ENCODE measurements at places on chromosomes 11 and 22. TPM values are rescaled to one million over a fixed set of nuclear protein-coding genes. Genes with fewer than 3 reads are reported as not detected.

GRCh38 chr11:73141031-73141308, 1.1 kb downstream of the FCHSD2 start:
- peaks cover 5% of the 10 kb centered on the region for H3K36me3 ChIP-seq
- H3K27me3 ChIP-seq: no peaks in the 10 kb centered on the region
- peak overlapping the region; percentile 97 for H3K4me3 ChIP-seq

- no peak overlapping the region for H3K27ac ChIP-seq
- no peak for DNase-seq
- H3K4me3 ChIP-seq: peak overlapping the region; percentile 78
- peaks cover 26% of the 10 kb centered on the region for H3K4me1 ChIP-seq
These were observed 560 bp downstream of the TBX1 start for GRCh38 chr22:19760951-19761724.

RFPL3 gene
- not detected for total RNA-seq

TOB2 gene
- total RNA-seq: 44.0 TPM

DNA sequence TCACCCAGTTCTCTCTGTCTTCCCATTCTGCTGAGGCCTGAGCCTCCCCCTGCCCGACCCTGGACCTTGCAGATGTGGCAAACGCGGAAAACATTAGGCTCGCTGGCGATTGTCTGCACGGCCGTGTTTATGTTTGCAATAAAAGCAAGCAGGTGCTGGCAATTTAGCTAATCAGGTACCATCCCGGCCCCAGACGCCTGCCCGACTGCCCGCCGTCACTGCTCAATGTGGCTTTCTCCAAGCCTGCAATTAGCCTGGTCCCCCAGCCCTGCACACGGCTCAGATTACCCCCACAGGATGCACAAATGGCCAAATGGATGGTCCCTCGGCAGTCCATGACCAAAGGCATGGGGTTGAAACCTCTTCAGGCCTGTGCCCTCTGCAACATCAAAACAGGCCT, 259.7 kb downstream of the MN1 start:
- H3K4me1 ChIP-seq: no peaks in the 10 kb centered on the region
- peaks cover 38% of the 10 kb centered on the region for H3K27me3 ChIP-seq
- no peaks in the 10 kb centered on the region for H3K36me3 ChIP-seq
- H3K27ac ChIP-seq: no peak overlapping the region

DNA sequence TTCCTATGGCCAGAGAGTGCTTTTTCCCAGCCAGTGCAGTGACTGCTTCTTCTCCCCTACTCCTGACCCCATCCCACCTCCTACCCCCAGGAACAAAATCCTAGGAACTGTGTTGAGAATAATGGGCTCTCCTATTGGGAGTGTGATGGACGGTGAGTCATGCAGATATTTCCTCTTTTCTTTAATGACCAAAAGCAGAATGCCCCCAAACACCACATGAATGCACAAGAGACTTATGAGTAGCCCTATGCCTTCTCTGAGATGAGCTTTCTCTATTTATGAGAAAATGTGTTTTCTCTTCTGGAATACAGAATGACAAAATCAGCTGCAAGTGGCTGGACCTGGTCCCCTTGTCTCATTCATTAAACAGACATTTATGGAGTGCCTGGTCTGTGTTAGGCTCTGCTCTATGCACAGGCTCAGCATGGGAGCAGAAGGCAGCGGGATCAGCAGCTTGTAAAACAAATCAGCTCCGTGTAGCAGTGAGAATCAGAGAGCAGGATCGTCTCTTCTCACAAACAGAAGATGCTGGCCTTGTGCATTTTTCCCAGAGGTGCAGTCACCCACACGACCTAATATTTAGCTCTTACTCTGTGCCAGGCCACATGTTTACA, 47.5 kb upstream of the GALNT18 start:
- H3K27me3 ChIP-seq: peaks cover 84% of the 10 kb centered on the region
- no peak overlapping the region for H3K27ac ChIP-seq
- H3K4me1 ChIP-seq: peaks cover 2% of the 10 kb centered on the region
- no peaks in the 10 kb centered on the region for H3K36me3 ChIP-seq

GRCh38 chr11:120344302-120345004, 8.2 kb downstream of the ARHGEF12 start:
- no peaks in the 10 kb centered on the region for H3K36me3 ChIP-seq
- DNase-seq: peak; percentile 26
- peaks cover 33% of the 10 kb centered on the region for H3K4me1 ChIP-seq
- peak overlapping the region; percentile 87 for H3K4me3 ChIP-seq
- H3K27me3 ChIP-seq: peaks cover 59% of the 10 kb centered on the region

DNA sequence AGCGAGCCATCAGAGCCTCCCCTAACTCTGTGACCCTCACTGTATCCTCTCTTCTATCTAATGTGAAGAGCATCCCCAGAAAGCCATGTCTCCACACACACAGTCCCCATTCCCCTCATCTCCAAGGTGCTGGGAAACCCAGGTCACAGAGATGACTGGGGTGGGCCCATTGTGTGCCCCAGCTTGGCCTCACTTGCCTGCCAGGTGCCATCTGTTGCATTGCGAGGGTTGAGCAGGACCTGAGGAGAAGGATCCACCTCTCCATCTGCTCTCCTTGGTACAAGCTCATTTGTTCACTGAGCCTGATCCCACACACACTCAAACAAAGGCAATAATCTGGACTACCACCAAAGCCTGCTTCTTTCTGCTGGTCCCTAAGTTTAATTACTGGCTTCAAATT, 118.8 kb downstream of the SPATA19 start:
- DNase-seq: no peak
- no peak overlapping the region for H3K4me3 ChIP-seq
- H3K27ac ChIP-seq: no peak overlapping the region
- no peaks in the 10 kb centered on the region for H3K36me3 ChIP-seq
- no peaks in the 10 kb centered on the region for H3K4me1 ChIP-seq

DDX10 gene
- total RNA-seq: 26.6 TPM

PDE3B gene
- total RNA-seq: 68.9 TPM

CELSR1 gene
- total RNA-seq: 3.0 TPM

CYP2D6 gene
- total RNA-seq: 5.9 TPM

- no peaks in the 10 kb centered on the region for H3K27me3 ChIP-seq
- no peak overlapping the region for H3K27ac ChIP-seq
- H3K4me3 ChIP-seq: no peak overlapping the region
- H3K4me1 ChIP-seq: no peaks in the 10 kb centered on the region
These were observed 235.8 kb upstream of the CCDC90B start for GRCh38 chr11:83521647-83522596.

GRCh38 chr11:63868399-63869064, 29.6 kb downstream of the MARK2 start:
- H3K27ac ChIP-seq: peak overlapping the region; percentile 92
- peak overlapping the region; percentile 71 for H3K4me3 ChIP-seq
- no peak for DNase-seq
- H3K4me1 ChIP-seq: peaks cover 60% of the 10 kb centered on the region

RNF169 gene
- total RNA-seq: 18.1 TPM

DNA sequence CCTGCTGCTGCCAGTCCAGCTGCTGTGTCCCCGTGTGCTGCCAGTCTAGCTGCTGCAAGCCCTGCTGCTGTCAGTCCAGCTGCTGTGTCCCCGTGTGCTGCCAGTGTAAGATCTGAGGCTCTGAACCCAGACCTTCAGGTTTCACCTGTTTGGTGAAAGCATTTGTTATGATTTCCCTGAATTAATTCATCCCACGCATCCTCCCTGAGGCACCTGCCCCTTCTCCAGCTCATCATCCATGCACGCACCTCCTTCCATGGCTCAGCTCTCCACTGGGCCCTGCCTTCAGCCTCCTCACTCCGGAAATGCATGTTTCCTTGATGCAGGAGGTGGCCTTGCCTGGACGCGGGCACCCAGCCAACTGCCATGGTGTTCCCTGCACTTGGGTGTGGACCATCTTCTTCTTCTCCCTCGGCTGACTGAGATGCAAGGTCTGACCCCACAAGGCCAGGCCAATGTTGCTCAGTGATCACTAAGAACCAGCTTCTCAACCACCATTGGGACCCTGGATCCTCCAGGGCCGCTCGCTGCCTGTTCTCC, 788 bp downstream of the KRTAP5-10 start:
- peaks cover 10% of the 10 kb centered on the region for H3K4me1 ChIP-seq
- DNase-seq: no peak
- H3K4me3 ChIP-seq: no peak overlapping the region
- peaks cover 64% of the 10 kb centered on the region for H3K27me3 ChIP-seq
- H3K36me3 ChIP-seq: peaks cover 17% of the 10 kb centered on the region
- no peak overlapping the region for H3K27ac ChIP-seq

DNA sequence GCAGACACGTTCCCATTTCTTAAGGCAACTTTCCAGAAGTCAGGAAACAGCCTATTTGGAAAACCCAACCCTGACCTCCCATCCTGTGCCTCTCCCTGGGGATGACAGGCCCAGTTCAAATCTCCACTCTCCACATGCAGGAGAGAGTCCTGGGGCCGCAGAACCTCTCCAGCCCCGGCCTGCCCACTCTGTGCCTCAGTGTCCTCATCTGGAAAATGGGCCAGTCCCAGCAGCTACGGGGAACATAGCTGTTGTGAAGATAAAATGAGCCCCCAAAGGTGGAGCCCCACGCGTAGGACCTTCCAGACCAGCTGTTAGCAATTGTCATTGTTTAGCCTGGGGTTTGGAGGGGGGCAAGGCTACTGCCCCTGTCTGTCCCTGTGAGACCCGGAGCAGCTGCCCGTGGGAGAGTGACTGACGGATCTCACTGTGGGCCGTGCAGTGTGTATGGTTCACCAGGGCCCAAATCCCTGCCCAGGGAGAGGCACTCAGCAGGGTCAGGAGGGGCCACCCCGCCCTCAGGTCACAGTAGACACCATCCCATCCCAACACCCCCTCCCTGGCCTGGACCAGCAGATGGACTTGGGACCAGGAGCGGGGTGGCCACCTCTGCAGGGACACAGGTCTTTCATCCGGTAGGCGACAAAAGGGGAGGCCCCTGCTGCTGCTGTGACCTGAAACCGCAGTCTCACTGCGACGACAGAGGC, 145.9 kb downstream of the CTTN start:
- H3K4me1 ChIP-seq: no peaks in the 10 kb centered on the region
- H3K27ac ChIP-seq: no peak overlapping the region
- H3K4me3 ChIP-seq: no peak overlapping the region
- DNase-seq: no peak

- no peak for DNase-seq
- H3K27ac ChIP-seq: no peak overlapping the region
- H3K4me3 ChIP-seq: no peak overlapping the region
- H3K27me3 ChIP-seq: no peaks in the 10 kb centered on the region
- no peaks in the 10 kb centered on the region for H3K4me1 ChIP-seq
These were observed 77.3 kb downstream of the DEUP1 start for GRCh38 chr11:93407777-93408401.

HIC2 gene
- total RNA-seq: 11.5 TPM

DNA sequence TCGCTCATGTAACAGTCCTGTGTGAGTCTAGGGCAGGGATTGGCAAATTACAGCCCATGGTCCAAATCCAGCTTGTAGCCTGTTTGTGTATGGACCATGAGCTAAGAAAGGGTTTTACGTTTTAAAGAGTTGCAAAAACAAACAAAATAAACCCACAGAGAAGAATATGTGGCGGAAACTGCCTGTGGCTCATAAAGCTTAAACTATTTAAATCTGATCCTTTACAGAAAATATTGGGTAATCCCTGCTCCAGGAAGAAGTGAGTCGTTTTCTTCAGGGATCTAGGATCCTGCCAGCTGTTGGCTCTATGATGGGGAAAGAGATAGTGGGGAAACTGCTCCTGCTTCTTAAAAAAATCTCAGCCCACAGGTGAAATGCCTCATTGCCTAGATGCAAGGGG, 3.4 kb upstream of the OR6Q1 start:
- H3K27me3 ChIP-seq: peaks cover 36% of the 10 kb centered on the region
- H3K27ac ChIP-seq: no peak overlapping the region
- DNase-seq: no peak
- no peaks in the 10 kb centered on the region for H3K4me1 ChIP-seq

KCNQ1OT1 gene
- total RNA-seq: 0.23 TPM

DNA sequence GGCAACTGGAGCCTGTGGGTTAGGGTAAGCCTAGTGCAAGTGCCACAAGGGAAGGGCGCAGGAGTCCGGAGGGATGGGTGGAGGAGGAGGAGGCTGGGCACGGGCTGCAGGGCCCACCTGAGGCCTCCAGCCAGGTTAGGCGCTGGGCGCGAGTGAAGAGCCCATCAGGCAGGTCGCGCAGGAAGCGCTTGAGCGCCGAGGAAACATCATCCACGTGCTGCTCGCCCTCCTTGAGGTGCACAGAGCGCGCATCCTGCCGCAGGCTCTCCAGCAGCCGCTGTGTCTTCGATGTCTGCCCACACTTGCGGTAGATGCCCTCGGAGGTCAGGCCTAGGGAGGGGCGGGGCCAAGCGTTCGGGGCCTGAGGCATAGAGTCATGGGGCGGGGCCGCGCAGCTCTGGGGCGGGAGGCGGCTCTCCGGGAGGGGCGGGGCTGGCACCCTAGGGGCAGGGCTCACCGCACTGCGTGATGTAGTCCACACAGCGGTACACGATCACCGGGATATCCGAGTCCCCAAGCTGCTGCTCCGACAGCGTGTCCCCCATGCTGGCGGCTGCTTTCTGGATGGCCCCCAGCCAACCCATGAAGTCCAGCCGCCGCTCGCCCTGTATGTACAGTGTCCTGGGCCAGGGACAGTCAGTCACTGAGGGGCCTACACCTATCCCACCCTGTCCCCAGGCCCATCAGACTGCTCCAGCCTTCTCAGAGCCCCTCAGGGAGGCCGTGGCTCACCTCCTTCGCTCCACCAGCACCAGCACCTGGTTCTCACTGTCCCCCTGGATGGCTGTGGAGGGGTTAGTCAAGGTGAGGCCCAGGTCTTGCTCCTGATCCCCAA, 22.9 kb upstream of the PDE2A start:
- H3K27ac ChIP-seq: no peak overlapping the region
- H3K27me3 ChIP-seq: no peaks in the 10 kb centered on the region
- no peak for DNase-seq
- no peak overlapping the region for H3K4me3 ChIP-seq
- H3K4me1 ChIP-seq: peaks cover 20% of the 10 kb centered on the region

Measured in T-helper 17 cell (primary cell).